Activated T-helper 9 cell treated with anti-CD3 and anti-CD28 coated beads, Interleukin-2, amount 50 U/mL, for 16 hours (primary cell): ENCODE measurements at places on chromosomes 7 and 10.

DNA sequence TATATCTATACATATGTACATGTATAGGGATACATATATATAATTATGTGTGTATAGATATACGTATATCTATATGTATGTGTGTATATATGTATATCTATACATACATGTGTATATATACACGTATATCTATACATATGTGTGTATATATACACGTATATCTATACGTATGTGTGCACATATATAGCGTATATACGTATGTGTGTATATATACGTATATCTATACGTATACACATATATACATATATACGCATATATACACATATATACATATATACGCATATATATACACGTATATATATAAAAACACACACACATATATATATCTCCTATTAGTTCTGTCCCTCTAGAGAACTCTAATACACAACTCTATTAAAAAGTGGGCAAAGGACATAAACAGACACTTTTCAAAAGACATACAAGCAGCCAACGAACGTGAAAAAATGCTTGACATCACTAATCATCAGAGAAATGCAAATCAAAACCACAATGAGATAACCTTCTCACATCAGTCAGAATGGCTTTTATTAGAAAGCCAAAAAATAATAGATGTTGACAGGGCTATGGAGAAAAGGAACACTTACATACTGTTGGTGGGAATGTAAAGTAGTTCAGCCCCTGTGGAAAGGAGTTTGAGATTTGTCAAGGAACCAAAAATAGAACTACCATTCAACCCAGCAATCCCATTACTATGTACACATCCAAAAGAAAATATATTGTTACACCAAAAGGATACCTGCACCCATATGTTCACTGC, 22.0 kb upstream of the TMEM120A start:
- no peak for DNase-seq

DNA sequence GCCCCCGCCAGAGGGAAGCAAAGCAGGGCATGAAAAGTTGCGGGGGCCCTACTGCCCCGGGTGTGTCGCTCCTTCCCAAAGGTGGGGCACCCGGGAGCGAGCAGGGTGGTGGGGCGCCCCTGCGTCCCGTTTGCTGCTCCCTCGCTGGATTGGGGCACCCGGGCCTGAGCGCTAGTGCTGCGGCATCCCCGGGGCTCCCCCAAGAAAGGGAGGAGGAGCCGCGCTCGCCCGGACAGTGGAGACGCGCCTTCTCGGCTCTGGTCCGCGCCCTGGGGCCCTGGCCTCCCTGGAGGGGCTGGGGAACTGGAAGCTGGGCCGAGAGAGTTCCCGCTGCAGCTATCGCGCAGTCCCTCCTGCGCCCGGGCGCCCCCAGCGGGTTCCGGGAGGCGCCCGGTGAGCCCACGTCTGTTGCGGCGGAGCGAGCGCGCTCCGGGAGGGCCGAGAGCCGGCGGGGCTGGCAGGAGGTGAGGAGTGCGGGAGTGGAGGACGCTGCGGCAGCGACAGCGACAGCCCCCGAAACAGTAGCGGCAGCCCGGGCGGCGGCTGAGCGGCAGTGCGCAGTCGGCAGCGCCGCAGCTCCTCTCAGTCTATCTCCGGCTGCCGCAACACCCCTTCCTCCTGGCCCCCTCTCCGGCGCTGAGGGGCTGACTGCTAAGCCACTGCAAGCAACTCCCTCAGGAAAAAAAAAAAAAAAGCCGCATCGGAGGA, 504 bp upstream of the BMPER start:
- no peak for DNase-seq

GRCh38 chr10:125291836-125292235, 131.5 kb upstream of the CTBP2 start:
- no peak for DNase-seq

DNA sequence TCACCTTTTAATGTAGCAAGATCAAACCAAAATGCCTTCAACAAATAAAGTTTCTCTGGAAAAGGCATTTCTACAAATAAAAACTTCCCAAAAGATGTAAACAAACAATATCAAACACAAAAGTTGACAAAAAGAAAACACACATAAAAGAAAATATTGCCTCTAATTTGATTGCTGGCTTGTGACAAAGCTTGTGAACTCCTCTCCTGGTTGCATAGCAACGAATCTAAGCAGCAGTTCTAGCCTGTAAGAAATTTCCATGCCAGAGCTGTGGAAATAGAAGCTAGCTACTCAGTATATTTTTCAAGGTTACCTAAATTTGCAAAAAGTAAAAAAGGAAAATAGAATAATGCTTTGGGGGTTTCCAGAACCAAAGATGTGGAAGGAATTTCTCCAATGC, 173.9 kb upstream of the CDK1 start:
- no peak for DNase-seq

- no peak for DNase-seq
These were observed 50.1 kb upstream of the TMEM72 start for GRCh38 chr10:44860811-44861736.

- no peak for DNase-seq
These were observed 221.2 kb downstream of the PARD3 start for GRCh38 chr10:34593930-34594329.

GRCh38 chr7:25968205-25968993, 183.6 kb upstream of the NFE2L3 start:
- peak; percentile 20 for DNase-seq

GRCh38 chr10:12238821-12239220, 42.8 kb downstream of the CDC123 start:
- DNase-seq: no peak

DNA sequence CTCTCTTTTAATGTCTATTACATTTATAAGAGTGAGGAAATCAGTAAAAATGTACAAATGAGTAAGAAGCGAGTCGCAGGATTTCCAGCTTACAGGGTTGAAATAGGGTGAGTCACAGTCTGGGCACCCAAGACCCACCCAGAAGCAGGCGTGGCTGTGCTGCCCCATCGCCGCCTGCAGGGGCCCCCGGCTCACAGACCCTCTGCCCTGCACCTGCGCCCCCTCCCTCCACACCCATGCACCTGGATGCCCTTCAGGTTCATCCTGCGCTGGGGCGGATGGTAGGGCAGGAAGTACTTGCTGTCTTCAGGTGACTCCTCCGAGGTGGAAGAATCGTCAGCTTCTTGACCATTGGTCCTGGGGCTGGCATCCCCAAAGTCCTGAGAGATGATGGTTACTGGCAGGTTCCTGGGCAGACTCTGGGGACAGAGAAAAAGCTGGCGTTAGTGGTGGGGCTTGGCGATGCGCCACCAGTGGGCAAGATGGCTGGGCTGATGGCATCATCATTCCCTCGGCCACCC, 90.2 kb upstream of the GNA12 start:
- DNase-seq: no peak

DNA sequence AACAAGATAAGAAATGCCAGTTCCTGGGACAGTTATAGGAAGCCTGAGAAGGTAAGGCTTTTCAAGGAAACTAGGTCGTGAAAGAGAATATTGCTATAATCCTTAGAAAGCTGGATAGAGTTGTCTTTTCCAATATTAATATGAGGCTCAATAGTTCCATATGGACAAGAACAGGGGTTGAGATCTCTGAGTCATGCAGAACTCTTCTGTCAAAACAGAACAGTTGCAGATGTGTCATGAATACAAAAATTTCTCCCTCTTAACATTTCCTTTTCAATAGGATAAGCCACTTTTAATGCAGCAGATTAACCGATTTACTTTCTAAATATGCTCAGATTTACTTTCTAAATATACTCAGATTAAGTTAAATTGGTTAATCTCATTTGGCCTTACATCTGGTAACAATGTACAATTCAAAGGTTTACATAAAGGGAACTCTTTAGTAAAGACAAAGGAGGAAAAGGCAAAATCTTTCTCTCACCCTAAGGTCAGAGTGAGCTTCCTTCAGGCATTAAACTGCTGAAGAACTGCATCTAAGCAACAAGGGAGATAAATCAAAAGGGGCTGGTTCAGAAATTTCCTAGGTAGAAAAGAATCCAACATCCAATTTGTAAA, 104.7 kb upstream of the PCDH15 start:
- DNase-seq: no peak

DNA sequence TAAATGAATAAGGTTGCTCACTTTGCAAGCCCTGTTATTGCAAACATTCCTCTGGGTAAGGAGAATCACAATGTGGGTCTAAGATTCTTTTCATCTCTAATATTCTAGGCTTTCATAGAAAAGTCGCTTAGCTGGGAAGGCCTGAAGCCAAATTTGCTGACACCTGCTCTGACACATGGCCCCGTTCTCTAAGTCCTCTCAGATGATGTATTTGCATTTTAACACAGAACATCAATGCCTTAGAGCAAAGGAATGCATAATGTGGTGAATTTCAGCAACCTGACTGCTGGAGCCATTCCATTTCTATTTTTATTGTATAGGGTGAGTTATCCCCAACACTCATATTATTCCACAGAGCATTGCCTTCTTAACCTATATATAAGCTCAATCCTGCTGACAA, 682.1 kb upstream of the NRP1 start:
- no peak for DNase-seq

GRCh38 chr10:43202224-43202656, 64.0 kb downstream of the CSGALNACT2 start:
- DNase-seq: no peak
